ENCODE measurements at places on chromosomes 4 and X.

DNA sequence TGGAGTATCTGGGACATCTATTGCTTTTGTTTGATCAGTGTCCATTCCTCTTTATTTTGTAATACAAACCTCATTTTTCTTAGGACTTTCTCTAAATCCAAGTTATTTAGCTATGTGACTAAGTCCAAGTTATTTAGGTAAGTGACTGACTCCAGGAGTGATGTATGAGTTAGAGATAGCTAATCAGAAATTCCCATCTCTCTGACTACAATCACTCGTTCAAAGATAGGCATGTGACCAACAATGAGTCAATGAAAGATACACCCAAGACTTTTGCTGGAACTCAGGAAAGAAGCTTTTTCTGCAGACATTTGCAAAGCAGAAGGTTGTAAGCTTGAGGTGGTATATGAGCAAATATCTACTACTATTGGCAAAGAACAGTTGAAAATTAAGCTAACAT lies 72.5 kb upstream of the KCNIP4 start:
- no peak for DNase-seq

DNA sequence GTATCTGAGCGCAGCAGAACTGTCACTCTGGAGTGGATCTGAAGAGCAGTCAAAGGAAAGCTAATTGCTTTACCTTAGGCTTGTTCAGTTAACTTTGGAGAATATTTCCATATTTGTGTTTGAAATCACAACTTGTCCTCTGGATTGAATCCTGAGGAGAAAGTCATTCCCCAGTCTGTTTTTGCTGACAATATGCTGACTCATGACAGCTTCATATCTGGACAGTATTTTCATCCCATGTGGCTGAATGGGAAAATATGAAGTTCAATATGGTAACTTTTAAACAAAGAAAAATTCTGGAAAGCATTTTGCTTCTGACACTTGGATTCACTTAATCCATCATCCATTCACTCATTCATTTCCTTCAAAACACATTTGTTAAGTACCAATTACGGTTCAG lies 46.3 kb upstream of the MAGEC3 start:
- no peak for DNase-seq

DNA sequence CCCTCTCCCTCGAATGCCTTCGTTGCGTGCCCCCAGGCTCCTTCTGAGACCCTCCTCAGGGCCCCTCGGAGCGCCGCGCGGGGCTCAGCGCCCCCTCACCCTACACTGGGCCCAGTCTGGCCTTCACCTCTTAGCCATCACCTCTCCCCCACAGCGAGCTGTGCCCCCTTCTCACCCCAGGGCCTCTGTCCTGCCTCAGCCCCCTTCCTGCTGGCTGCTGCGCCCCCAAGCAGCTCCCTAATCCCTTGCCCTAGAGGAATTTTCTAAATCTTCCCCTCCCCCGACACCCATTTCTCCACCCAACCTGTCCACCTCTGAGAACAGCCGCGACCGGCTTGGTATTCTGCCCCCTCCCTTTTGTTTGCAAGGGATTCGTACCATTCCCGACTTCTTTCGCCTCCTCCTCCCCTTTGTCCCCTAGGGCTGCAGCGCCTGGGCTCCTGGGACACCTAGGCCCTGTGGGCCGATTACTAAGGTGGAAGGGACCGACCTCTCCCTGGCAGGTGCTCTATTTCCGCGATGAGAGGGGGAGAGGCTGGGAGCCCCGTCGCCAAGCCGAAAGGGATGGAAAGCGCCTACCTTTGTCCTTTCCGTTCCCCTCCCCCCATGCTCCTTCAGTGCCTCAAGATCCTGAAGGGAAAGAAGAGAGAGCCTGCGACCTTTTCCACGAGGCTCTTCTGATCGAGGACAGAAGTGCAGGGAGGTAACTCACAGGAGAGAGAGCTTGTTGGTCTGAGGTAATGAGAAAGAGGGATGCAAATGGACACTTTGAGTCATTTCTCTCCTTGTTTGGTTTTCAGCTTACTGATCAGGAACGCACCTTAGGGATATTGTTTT lies 10.9 kb downstream of the DLG3 start:
- DNase-seq = peak; percentile 29

DNA sequence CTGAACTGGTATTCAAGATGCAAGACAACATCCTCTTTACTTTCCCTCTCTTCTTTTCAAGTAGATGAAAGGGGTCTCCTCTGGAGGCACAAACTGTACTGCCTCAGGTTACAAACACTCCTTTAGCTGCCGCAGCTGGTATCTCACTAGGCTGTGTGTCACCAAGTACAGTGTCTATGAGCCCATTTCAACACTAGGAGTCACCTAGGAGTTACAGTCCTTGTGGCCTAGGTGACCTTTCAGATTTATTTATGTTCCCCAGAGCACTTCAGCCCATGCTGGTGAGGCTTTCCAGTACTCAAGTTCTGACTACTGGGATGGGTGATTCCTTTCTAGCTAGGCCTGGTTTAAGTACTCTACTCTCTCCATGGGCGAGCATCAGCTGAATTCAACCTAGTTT lies 32.4 kb upstream of the TMLHE start:
- no peak for DNase-seq

- no peak for DNase-seq
Observed at GRCh38 chr4:83851261-83852084, 315.6 kb downstream of the GPAT3 start.

DNA sequence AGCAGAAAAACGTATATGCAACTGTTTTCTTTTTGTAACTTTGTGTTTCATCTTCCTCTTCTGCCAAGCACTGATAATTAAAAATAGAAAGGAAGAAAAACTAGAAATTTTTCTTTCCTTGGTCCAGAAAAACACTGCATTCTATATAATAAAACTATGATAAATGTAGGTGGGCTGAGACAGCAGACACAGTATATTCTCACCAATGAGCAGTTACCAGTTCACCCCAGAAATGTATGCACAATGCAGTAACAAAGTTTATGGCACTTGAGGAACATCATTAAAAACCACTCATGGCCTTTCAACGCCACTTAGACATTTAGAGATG lies 79.4 kb downstream of the FAT1 start:
- DNase-seq = no peak

DNA sequence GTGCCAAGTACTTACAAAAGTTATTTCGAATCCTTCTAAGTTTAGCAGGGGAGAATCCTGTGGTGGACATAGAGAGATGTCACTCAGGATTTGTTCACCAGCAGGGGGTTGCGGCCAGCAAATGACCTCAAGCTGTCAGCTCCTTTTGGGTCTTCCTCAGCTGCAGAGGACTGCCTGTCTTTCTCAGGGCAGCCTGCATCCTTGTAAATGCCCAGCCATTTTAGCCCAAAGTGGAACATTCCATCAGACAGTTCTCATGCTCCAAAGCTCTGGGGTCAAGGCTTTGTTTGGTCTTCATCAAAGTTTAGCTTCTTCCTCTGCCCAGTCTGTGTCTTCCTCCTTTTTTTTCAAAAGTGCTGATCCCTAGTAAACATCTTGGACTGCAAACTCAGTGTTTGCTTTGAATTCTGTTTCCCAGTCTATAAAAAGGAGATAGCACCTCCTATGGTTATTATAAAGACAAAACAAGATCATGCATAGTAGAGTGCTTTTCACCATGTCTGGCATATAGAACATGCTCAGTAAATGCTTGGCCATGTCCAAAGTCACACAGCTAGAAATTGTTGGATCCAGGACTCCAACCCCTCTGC lies 156.4 kb upstream of the GATB start:
- DNase-seq = no peak

DNA sequence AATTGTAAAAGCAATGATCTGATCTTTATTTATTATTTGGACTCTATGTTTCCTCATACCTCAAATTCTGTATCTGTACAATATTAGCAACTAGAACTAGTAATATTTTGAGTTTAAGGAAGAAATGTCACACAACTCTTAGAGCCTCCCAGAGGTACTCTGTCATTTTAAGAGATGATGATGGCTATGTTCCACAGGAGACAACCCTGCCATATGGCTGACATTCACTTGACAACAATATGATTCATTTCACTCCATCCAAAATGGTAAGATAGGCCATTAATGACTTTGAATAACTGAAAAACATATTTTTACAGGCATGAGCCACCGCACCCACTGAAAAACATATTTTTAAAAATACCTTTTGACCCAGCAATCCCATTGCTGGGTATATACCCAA lies 190.3 kb downstream of the MAML3 start:
- DNase-seq = no peak

- DNase-seq = no peak
Observed at GRCh38 chr4:165839615-165840333, 33.3 kb upstream of the TLL1 start.

- DNase-seq = no peak
Observed at GRCh38 chr4:105184316-105184980, 37.8 kb downstream of the TET2 start.

GRCh38 chrX:150968862-150969720 lies 14.0 kb upstream of the HMGB3 start:
- DNase-seq = no peak

DNA sequence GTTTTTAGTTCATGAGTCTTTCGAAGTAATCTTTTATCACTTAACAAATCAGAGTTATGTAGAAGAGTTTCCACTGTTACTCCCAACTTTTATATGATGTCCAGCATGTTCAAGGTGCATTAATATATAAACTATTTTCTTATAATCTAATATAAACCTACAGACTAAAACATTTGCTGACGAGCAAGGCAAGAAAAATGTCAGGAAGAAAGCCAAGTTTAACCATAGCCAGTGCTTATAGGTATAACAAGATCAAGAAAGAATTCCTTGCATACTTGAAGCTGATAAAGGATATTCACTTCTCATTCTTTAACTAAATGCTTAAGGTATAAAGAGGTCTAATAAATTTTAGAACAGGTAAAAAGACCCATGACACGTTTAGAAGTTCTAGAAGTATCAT lies 167.7 kb downstream of the NPNT start:
- no peak for DNase-seq

GRCh38 chr4:78758085-78758484 lies 18.1 kb upstream of the BMP2K start:
- DNase-seq = no peak

DNA sequence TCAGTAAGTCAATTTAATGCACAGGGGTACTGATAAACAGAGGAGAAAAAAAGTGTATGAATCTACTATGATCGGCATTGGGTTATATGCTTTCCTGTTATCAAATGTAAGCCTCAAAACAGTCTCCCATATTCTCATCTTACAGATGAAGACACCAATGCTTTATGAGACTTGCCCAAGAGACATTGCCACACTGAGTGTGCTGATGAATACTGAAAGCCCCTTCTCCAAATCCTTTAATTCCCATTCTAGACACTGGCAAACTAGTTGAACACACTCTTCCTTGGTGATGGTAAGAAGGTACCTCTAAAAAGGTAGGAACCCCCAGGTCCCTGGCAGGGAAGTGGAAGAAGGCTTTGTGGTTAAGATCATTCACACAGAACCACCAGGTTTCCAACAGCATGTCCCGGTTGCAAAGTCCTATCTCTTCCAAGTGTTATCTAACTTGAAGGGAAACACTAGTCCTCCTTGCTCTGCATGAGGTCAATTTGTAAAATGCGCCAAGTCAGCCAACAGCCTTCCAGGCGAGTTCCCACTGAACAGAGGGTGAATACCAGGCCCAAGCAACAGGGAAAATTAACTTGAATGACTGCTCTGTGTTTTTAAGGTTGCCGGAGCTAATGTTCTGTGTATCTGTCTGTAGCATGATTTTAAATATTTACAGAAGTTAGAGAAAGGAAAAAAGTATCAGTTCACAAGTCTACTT lies 5.1 kb downstream of the SETD7 start:
- no peak for DNase-seq

- no peak for DNase-seq
Observed at GRCh38 chr4:188417181-188417580, 277.9 kb downstream of the TRIML1 start.

DNA sequence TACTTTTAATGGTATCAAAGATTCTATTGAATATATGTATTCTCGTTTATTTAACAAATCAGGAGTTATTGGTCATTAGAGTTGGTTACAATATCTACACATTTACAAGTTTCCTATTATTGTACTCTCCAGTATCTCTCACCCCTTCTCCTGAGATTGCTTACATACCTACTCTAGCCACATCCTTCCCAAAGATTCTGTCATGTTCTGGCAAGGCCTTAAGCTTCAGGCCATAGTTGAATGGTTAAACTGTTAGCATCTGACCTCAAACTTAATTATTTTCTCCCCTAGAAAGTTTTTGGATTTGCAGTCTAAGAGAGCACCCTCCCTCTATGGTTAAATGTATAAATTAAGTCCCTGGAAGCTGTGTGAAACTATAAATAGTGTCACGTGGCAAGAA lies 784.2 kb downstream of the GLUD2 start:
- no peak for DNase-seq

- no peak for DNase-seq
Observed at GRCh38 chr4:150250293-150250997, 172.2 kb downstream of the DCLK2 start.
